ENCODE measurements at places on chromosomes 13 and 19.

DNA sequence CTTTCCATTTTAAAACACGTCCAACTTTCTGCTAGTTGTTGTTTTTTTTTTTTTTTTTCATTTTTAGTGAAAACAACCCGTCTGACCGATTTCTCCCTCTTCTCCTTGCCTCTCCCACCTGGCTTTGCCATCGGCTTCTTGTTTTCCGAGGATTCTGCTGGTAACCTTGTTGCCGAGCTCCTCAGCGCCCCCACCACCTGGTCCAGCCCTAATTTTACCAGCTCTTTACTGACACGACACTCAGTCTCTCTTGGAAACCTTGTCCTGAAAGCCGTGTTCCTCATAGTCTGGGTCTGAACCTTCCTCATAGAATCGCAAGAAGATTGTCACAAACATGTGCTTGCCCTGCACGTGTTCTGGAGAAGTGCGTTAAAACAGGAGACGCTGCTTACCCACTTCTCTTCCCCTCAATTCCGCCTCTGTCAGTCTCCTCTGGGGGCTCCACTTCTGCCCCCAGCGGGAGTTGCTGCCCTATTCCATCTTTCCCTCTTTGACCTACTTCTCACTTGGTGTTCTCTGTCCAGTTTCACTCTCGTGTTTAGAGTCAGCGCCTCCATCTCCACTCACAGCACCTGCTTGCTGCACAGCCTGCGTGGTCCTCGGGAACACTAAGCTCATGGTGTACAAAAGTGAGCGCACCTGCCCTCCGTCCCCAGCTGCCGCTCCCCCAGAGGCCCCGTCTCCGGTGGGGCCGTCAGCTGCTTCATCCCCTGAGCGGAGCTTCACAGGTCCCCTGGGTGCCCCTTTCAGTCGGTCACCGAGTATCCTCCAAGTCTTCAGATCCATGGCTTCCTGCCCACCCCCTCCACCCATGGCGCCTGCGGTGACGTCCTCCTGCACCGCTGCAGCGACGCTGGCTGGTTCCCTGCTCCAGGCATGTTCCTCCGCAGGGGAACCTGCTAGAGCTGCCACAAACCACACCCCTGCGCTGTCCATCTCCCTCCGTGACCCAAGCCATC, 65.1 kb downstream of the TM9SF2 start:
- no peak for DNase-seq

- no peak for DNase-seq
Observed at GRCh38 chr13:93655154-93655553, 428.5 kb downstream of the GPC6 start.

- DNase-seq = no peak
Observed at GRCh38 chr19:3178377-3178972, at the start of gene S1PR4. Gene S1PR4, plus strand, starts transcription at chr19:3178769. Its CDS starts 24 bp downstream, at chr19:3178793.

GRCh38 chr19:36340786-36341372, 38.1 kb downstream of the ZFP14 start:
- DNase-seq = no peak

DNA sequence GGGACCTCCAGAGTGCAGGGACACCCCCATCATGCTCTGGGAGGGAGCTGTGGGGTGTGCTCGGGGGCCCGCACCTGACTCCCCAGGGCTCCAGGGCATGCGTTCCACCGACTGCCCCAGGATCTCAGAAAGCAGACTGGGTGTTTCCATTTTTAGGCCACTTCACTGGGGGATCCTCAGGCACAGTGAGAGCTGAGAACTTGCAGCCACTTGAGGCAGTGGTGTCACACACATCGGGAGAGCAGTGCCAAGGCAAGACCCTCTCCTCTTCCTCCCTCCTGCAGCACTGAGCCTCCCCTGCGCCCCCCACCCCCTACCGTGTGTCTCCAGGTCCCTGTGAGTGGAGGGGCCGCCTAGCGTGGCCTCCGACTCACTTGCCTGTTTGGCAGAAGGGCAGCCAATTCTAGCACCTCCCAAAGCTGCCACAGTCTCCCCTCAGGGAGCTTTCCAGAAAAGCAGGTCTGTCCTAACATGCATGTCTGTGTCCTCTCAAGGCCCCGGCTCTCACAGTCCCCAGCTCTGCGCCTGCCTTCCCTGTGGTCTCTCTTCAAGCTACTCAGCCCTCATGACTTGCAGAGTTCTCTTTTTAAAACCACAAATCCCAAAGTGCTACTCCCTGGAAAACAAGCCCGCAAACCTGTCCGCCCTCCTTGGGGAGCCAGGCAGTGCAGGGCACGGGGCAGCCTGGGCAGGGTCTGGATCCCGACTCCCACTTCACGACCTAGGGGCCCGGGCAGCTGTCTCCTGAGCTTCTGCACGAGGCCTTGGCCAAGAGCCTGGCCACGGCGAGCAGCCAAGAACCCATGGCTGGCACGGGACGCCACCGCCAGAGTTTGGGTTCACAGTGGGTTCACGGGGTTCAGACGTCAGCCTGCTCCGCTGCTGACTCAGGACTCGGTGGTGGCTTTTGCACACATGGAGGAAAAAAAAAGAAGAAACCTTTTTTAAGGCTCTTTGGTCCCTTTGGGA, 94.1 kb downstream of the STK24 start:
- DNase-seq = no peak

GRCh38 chr13:60454425-60454824, 57.4 kb downstream of the TDRD3 start:
- no peak for DNase-seq

- DNase-seq = no peak
Observed at GRCh38 chr19:11295180-11295579, 780 bp upstream of the TSPAN16 start.

GRCh38 chr13:40595693-40596092, 70.7 kb downstream of the FOXO1 start:
- DNase-seq = no peak
